NCI-H1930 (cell line): ENCODE measurements at places on chromosomes 12 and 14.

DNA sequence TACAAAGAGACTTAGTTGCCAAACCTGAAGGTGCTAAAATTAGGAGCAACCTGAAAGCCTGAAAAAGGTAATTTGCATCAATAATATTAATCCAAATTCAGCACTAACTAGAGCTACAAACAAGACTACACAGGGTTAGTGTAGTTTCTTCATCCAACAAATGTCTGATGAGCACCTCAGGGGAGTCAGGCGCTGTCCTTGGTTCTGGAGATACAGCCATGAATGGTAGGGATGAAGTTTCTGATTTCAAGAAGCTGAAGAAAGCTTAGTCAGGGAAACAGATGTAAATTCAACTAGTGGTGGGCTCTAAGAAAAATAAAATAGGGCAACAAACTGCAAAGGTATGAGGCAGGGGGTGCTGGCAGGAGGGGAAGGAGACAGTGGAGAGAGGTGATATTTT, 266.3 kb downstream of the GLT1D1 start:
- DNase-seq: no peak

DNA sequence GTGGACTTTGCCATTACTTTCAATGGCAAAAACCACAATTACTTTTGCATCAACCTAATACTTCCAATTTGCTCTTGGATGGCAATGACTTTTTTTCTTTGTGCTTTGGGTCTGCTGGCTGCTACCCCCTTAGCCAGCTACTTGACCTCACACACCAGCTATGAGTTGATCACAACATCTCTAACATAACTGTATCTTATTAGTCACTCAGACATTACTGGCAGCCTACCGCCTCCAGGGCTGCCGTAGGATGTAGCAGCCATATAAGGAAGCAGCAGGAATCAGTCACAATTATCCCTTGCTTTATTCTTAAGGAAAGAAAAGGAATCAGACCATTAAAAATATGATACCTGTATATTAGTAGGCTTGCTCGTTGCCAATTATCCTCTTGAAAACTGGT, 260.5 kb downstream of the ADAMTS20 start:
- no peak for DNase-seq

DNA sequence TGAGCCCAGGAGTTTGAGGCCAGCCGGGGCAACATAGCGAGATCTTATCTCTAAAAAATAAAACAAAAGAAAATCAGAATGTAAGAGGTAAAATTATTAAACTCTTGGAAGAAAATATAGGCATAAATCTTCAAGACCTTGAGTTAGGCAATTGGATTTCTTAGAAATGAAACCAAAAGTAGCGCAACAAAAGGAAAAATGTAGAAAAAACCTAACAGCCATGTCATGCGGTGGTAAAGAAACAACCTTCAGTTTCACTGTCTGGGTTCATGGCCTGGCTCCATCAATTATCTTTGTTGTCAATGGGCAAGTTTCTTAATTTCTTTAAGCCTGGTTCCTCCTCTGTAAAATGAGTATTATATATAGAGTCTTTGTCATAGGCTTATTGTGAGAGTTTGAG, 5.6 kb upstream of the GCH1 start:
- no peak for DNase-seq

DNA sequence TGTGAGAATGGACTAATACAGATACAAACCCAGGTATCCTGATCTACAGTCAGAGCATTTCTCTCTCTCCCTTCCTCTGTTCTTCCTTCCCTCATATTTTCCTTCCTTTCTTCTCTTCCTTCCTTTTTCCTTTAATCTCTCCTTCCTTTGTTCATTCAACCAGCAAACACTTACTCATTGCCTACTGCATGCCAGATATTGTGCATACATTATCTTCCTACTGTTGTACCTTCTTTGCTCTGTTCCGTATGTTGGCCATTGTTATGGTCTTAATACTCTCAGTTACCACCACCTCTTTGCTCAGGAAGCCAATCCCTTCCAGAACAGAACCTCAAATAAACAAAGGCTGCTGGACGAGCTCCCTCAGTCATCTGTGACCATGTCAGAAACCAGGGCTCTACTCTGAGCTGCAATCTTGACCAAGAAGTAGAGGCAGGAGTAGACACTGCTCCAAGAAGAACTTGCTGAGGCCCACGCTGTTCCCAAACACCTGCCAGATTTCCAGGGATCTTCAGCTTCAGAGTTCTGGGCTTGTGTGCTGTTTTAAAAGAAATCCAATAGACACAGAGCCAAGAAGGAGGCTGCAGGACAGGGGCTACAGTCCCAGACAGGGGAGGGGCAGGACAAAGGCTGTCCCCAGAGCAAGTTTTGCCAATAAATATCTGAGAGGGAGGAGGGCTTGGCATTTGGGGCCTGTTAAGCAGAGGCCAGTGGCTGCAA, 526.7 kb upstream of the TBX3 start:
- no peak for DNase-seq

GRCh38 chr14:54259821-54260220, 137.0 kb upstream of the CDKN3 start:
- no peak for DNase-seq

DNA sequence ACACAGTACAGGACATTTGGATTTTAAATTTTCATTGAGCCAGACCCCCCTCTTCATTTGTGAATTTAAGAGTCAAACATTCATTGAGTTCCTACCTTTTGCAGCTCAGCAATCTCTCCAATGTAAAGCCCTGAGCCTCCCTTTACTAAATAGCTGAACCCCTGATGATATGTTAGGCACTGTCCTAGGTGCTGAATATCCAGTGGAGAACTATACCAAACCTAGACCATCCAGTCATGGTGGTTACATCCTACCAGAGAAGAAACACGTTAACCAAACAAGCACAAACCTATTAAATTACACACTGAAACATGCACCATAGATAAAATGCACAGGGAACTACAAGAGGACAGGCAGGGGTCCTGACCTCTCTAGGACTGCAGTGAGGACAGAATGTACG, 1585.3 kb upstream of the TMEM132C start:
- DNase-seq: no peak

- DNase-seq: no peak
These were observed 295.7 kb upstream of the PRKD1 start for GRCh38 chr14:30223385-30223785.

DNA sequence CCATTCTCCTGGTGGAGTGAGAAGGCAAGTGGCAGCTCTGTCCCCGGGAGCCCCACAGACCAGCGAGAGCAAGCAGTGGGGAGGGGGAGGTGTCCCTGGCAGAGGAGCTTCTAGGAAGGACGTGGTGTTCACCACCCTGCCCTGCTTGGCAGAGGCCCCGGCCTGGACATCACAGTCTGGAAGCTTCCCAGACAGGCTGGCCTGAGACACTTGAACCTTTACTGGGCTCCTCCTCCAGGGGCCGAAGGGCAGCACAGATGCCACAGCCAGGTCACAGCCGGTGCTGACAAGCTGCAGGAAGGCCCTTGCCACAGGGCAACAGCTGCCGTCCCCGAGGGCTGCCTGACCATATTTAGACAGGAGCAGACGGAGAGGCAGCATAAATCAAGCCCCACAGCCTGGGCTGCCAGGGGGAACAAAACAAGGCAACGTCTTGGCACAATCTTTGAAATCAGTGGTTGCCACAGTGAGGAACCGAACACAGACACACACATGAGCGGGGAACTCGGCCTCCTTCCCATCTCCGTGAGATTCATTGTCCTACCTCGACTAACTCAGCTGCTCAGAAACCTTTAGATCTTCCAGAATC, 28.5 kb downstream of the PRIMA1 start:
- no peak for DNase-seq

DNA sequence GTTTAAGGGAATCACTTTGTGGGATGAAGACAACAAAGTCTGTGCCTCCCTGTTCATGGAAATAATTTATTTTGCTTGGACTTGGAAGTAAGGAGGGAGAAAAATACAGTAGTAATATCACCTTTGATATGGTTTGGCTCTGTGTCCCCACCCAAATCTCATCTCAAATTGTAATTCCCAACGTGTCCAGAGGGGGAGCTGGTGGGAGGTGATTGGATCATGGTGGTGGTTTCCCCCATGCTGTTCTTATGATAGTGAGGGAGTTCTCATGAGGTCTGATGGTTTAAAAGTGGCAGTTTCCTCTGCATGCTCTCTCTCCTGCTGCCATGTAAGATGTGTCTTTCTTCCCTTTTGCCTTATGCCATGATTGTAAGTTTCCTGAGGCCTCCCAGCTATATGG, 460.7 kb downstream of the NOVA1 start:
- no peak for DNase-seq

GRCh38 chr12:106084014-106084671, 54.6 kb downstream of the NUAK1 start:
- no peak for DNase-seq

GRCh38 chr14:24310646-24311604, at the start of gene LTB4R:
TSS of gene LTB4R (plus strand) at chr14:24311502. CDS start at chr14:24315652, 4,150 bp downstream.
- no peak for DNase-seq

DNA sequence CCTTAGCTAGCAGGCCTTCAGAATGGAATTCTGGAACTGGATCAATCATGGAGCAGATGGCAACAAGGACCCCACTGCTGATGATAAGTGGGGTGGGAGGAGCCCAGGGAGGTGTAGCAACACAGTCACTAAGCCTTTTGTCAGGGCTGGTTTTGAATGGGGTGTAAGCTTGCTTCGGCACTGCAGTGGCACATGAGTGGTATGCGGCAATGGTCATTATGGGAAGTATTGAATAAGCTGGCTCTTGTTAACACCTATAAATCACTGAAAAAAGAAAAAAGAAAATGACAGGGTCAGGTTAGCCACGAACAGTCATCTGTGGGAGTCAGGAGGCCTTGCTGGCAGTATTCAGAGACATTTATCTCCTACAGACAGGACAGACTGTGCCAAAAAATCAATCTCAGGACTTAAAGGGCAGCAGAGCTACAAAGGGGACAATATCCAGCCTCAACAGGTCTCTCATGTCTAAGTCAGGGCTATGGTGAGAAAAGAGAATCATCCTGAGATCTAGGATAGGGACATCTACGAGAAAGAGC, 19.1 kb downstream of the CDKL1 start:
- no peak for DNase-seq

GRCh38 chr14:56660677-56661389, 81.2 kb downstream of the TMEM260 start:
- DNase-seq: no peak

DNA sequence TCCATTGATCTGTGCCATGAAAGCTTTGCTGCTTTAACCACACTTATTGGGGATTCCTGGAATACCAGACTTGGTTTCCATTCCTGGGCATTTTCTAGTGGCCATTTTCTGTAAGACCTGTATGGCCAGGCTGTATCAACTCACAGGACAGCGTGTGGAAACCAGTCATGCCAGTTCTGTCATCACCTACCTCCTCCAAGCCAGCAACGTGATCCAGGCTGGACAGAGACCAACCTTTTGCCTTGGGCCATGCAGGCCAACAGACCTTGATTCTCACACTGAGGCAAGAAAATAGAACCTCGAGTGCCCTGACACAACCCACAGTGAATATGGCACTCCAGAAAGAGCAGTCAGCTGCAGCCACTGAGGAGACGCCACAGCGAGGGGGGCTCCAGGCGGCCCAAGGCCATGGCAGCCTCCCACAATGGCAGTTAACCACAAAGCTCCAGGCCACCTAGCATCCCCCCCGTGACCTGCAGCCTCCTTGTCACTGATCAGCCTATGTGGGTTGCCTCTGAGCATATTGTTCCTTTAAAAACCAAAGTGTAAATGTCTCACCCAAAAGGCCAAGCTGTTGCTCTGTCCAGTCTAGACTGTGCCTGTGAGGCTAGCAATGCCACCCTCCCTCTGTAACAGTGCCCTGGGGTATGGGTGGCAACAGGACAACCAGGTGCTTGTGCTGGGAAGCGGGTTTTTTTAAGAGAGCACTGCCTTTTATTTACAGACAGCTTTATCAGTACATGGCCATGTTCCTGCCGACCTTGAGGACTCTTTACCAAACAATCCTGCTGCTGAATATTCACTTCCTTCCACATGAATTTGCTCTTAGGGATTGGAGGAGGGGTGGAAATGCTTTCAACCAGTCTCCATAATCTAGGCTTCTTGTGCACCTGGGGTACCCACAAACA, 168.7 kb upstream of the HIF1A start:
- no peak for DNase-seq

DNA sequence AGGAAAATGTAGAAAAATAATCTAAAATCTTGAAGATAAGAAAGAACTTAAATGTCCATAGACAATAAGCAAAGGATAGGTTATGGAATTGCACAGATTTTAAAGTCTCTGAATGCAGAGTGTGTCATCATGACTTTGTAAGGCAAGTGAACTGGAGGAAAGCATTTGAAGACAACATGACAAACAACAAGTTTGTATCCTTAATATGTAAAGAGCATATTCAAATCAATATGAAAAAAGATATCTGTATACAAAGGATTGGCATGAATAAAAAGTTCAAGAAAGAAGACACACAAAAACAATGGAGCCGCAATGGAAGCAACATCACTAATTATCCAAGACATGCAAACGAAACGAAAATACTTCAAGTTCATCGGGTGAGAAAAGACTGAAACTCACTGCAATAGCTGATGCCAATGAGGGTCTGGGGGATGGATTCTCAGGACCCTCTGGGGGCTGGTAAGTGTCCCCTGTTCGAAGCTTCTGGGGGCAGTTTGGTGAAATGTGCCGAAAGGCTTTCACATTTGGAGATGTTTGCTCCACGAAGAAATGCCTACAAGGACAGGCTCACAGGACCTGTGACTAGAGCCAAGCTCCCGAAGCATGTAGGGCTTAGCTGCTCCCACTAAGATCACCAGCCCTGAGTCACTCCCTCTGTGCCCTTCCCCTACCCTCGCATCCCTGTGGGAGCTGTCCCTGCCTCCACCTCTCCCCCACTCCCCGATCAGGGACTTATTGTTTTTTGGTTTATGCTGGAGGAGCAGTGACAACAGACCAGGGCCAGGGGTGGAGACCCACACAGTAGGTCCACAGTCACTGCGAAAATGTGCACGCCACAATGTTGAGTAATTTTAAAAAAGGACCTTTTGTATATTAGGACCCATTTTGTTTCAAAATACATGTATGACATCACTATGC, 345.7 kb upstream of the SFSWAP start:
- DNase-seq: no peak
